ENCODE measurements at places on chromosomes 7 and 10.

DNA sequence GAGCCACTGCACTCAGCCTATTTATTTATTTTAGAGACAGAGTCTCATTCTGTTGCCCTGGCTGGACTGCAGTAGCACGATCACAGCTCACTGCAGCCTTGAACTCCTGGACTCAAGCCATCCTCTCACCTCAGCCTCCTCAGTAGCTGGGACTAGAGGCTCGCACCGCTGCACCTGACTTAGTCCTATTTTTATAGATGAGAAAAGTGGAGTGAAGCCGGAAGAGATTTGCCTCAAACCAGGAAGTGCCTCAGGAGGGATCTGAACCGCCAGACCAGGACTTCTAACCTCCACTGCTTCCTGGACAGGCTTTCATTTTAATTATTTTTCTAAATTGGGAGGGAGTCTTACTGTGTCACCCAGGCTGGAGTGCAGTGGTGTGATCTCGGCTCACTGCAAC, 17.5 kb upstream of the CLIP2 start:
- H3K27ac ChIP-seq: peak overlapping the region; percentile 100
- H3K4me3 ChIP-seq: peak overlapping the region; percentile 62
- no peak for DNase-seq
- peaks cover 25% of the 10 kb centered on the region for H3K4me1 ChIP-seq
- peaks cover 8% of the 10 kb centered on the region for H3K27me3 ChIP-seq

- no peak for DNase-seq
- H3K4me1 ChIP-seq: no peaks in the 10 kb centered on the region
- no peak overlapping the region for H3K4me3 ChIP-seq
- no peak overlapping the region for H3K27ac ChIP-seq
- no peaks in the 10 kb centered on the region for H3K36me3 ChIP-seq
Measured at GRCh38 chr7:92296235-92296634, 50.5 kb downstream of the ANKIB1 start.

GRCh38 chr7:33040803-33041516, 21.6 kb downstream of the NT5C3A start:
- no peak for DNase-seq
- H3K27me3 ChIP-seq: no peaks in the 10 kb centered on the region
- H3K27ac ChIP-seq: no peak overlapping the region
- no peak overlapping the region for H3K4me3 ChIP-seq

- peaks cover 2% of the 10 kb centered on the region for H3K27me3 ChIP-seq
- no peak overlapping the region for H3K27ac ChIP-seq
- H3K36me3 ChIP-seq: no peaks in the 10 kb centered on the region
- H3K4me1 ChIP-seq: no peaks in the 10 kb centered on the region
- no peak for DNase-seq
- no peak overlapping the region for H3K4me3 ChIP-seq
Measured at GRCh38 chr7:92606985-92607384, 16.8 kb upstream of the FAM133B start.

DNA sequence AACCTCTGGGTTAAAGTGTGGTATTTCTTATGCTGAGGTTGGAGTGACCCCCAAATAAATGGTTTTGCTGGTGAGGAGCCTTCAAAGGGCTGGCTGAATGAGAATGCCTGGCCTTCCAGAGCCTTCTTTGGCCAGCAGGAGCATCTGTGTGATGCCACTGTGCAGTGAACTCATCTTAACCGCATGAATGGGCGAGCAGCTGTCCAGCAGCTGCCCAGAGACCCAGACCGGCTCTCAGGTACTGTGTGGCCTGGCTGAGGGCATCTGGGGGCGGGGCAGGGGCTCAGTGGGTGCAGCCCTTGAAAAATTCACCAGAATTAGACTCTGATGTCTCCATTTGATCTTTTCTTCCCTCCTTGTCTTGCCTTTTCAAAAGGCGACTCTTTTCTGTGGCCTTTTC, 59.0 kb downstream of the SYPL1 start:
- peaks cover 4% of the 10 kb centered on the region for H3K4me1 ChIP-seq
- no peak for DNase-seq
- no peak overlapping the region for H3K27ac ChIP-seq
- no peak overlapping the region for H3K4me3 ChIP-seq
- peaks cover 2% of the 10 kb centered on the region for H3K27me3 ChIP-seq

DNA sequence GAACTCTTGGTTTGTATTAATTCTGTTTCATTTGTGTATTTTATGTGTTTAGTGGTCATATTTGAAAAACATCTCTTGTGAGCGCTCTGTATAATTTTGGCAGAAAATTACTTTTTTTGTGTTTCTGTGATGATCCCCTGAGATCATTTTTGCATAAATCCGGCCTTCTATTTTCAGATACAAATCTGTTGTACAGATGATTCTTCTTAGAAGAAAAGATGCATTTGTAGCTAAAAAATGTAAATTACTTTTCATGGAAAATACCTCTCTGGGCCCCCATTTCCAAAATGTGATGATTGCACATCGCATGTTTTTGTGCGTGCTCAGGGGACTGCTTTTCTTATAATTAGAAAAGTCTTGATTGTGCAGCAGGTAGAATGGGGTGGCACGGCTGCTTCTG, 395.4 kb downstream of the LRMDA start:
- no peaks in the 10 kb centered on the region for H3K36me3 ChIP-seq
- H3K4me3 ChIP-seq: no peak overlapping the region
- no peaks in the 10 kb centered on the region for H3K4me1 ChIP-seq
- no peak for DNase-seq
- no peaks in the 10 kb centered on the region for H3K27me3 ChIP-seq

DNA sequence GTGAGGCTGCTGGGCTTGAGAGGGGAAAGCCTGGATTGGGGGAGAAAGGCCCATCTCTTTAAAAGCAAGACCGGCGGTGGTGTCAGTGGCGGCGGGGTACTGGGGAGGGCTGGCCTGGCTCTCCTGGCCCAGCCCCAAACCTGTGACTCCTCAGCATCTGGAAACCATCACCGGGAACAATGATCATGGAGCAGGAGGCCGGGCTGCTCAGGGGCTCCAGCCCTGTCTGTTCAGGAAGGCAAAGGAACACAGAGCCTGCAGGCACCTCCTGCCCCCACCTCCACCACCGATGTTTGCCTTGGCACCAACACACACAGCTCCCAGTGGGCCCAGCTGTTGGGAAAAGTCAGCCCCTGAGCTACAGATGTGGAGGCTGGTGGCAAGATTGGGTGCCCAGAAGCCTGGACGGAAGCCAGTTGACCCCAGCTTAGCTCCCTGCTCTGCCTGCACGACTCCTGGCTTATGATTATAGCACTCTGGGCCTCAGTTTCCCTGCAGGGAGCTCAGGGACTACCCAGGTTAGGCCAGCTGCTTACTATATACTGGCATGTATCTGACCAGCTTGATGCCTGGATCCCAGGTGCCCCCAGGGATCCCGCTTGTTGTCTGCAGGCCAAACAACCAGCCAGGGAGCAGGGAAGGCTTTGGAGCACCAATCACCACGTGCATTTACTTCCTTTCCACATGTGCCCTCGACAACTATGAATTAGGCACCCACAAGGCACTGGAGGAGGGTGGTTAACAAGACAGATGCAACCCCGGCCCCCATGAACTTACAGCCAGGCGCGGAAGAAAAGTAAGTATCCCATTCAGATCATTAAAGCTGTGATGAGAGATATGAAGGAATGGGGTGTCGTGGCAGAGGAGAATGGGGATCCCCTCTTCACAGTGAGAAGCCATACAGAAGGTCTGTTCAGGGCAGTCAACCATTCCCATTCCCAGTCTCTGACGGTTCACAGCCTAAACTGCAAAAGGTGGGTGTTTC, 37.3 kb downstream of the ZCCHC24 start:
- peaks cover 12% of the 10 kb centered on the region for H3K36me3 ChIP-seq
- DNase-seq: no peak
- H3K4me1 ChIP-seq: peaks cover 69% of the 10 kb centered on the region
- peaks cover 21% of the 10 kb centered on the region for H3K27me3 ChIP-seq
- no peak overlapping the region for H3K27ac ChIP-seq
- peak overlapping the region; percentile 18 for H3K4me3 ChIP-seq

DNA sequence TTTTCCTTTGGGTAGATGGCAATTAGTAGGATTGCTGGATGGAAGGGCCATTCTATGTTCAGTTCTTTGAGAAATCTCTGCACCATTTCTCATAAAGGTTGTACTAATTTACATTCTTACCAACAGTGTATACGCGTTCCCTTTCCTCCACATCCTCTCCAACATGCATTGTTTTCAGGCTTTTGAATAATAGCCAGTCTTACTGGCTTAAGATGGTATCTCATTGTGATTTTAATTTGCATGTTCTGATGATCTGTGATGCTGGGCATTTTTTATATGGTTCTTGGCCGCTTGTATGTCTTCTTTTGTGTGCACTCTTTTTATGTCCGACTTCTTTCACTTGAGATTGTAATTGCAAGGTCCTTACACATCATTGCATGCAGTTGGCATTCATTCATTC, 11.7 kb downstream of the CLIP2 start:
- peaks cover 5% of the 10 kb centered on the region for H3K4me1 ChIP-seq
- H3K4me3 ChIP-seq: no peak overlapping the region
- DNase-seq: no peak

DNA sequence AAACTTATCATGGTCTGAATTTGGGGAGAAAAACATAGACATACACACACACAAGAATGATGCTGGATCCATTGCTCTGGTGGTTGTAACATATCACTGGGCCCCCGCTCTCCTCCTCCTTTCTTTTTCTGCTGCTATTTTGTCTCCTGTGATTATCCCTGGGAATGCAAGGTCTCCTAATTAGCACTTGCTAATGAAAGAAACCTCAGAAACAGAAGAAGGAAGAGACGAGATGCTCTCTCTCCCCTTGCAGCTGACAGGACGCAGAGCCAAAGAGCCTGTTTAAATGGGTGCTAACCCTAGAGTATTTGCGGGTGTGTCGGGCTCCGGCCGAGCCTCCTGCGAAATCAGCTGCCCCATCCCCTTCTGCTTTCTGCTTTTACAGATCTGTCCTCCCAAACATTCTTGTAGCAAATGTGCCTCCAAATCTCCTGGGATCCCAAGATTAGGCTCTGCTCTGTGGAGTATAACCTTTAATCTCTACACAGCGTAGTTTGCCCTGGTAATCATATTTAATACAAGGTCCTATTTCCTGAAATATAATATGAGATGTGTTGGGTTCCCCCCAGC, 81.5 kb downstream of the FRMPD2 start:
- H3K27ac ChIP-seq: peak overlapping the region; percentile 20
- no peaks in the 10 kb centered on the region for H3K4me1 ChIP-seq
- H3K27me3 ChIP-seq: peaks cover 4% of the 10 kb centered on the region

DNA sequence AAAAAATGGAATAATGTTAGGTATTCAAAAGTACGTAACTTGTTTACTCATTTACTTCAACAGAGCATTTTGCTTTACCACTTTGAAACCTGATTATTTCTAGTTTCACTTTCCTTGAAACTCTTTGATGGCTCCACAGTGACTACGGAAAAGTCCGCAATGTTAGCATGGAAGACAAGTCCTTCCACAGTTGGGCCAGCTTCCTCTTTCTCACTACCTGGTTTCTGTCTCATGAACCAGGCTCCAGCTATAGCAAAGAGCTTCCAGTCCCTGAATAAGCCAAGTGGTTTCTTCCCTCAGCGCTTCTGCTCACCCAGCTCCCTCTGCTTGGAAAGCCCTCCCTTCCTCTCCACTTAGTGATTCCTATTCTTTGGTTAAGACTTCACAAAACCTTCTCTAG, 44.8 kb upstream of the SLC16A12 start:
- H3K36me3 ChIP-seq: no peaks in the 10 kb centered on the region
- no peaks in the 10 kb centered on the region for H3K4me1 ChIP-seq
- H3K4me3 ChIP-seq: no peak overlapping the region
- no peak for DNase-seq
- no peaks in the 10 kb centered on the region for H3K27me3 ChIP-seq
